Amygdala (tissue), 56 donors: ENCODE measurements at places on chromosomes 11 and 22.

GRCh38 chr22:37904572-37905533, 1.2 kb upstream of the MICALL1 start:
- peak; percentile 31 for DNase-seq

GRCh38 chr11:130115218-130115617, 44.4 kb upstream of the ST14 start:
- DNase-seq = no peak

DNA sequence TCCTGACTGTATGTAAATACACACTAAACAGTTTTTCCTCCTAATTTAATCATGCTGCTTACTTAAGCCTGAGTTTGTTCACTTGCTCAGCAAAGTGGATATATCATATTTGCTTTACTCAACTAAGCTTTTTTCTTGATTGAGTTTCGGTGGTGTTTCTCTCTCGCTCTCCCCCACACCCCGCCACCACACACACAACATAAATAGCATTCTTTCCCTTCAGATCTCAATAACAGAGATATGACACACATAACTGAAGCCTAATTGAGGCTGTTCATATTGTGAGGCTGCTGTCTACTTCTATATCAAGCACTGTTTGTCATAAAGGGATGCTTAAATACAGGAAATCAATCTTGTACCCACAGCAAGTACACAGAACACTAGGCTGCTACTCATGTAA, 364.9 kb downstream of the FAT3 start:
- DNase-seq = no peak

DNA sequence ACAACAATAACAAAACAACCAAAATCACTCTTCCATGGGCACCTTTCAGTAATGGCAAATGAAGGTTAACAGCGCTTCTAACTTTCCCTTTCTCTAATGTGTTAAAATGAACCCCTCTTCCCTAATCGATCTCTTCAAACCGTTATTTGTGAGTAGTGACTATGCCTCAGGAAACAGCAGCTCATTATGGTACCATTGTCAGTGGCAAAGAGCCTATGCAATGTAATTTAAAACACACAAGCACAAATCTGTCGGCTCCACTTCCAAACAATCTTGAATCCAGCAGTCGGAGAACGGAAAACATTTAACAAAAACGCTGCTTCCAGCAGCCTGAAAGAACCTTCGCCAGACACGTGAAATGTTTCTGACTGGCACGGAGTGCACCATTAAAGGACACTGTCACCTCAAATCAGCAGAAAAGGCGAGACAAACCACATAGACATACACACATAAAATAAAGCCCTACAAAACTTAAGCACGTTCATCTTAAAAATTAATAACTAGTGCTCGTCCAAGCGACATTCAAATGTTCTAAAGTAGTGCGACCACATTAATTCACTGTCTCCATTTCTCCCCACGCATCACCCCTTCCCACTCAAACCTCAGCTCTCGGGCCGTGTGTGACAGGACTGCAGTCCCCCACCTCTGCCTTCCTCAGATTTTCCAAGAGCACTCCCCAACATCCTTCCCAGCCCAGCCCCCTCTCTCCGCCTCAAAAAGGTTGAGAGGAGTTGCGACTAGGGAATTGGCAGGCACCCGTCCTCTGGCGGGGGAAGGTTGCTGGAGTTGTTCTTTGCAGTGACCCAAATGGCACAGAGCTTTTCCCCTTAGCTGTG, 748 bp downstream of the RAB30 start:
- peak; percentile 33 for DNase-seq

GRCh38 chr11:19705936-19706335, 6.7 kb upstream of the NAV2 start:
- DNase-seq = no peak

GRCh38 chr11:44698252-44698912, 28.4 kb upstream of the TSPAN18 start:
- no peak for DNase-seq

- DNase-seq = no peak
Observed at GRCh38 chr11:36498721-36499120, 11.4 kb downstream of the TRAF6 start.

- DNase-seq = no peak
Observed at GRCh38 chr11:108872781-108873291, 208.0 kb downstream of the DDX10 start.

DNA sequence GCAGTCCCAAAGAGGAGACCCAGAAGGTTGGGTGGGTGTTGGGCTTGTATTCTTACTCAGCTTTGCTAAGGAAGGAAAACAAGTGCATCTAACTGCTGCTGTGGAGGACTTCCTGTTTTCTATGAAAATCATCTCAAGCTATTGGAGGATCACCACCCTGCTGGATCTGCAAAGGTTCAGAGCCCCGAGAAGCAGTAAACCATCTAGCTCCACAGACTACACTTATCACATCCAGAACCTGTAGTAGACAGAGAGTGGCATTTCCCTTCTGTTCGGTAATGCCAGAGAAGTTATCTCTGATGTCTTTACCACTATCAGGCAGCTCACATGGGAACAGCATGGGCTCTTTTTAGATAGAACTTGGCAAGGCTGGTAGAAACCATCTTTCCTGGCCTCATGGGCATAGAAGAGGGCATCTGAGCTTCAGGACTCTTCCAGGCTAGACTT, 21.7 kb downstream of the KCNJ1 start:
- no peak for DNase-seq

- DNase-seq = no peak
Observed at GRCh38 chr11:96342014-96342960, 708 bp downstream of the MAML2 start.

DNA sequence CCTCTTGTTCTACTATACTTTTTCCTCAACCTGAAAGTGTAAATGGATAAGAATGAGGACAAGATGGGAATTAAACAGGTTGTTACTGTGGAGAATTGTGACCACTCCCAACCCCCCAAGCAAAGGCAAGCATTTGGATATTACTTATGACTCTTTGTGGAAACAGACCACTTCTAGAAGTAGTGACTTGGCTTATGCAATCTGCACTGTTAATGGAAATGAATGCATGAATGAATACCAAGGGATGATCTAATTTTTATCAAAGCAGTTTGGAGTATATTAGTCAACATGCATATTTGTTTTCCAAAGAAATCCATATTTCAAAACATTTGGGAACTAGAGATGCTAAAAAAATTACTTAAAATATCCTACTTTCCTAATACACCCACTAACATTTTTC, 35.3 kb downstream of the AMOTL1 start:
- DNase-seq = no peak

DNA sequence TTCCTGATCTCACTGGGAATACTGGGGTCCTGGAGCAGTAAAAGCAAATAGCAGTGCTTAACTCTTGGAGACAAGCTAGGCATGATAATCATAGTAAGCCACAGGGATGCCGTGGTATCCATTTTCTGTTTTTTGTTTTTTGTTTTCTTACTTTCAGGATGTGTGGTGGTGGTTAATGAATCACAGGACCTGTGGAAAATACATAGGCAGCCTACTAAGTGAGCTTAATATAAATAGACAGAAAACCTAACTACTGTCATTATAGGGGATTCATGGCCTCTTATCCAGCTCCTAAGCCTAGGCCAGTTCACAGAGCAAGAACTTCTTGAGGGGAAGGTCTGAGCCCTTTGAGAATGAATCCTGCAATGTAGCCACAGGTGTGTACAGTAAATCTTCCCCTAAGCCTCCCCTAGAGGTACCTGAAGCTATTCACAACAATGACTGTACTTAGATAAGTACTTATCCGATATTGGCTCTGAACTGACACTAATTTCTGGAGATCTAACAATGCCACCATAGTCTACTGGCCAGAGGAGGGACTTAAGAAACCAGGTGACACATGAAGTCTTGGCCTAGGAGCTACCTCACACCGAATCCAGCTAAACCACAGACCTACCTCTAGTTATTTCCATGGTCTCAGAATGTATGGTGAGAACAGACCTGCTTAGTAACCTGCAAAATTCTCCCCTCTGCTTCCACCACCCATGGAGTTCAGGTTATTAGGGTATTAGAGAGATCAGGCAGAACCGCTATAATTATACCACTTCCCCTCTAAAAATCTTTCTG, 83.6 kb downstream of the ENTHD1 start:
- no peak for DNase-seq

- DNase-seq = no peak
Observed at GRCh38 chr11:70756341-70756740, 358.0 kb downstream of the CTTN start.

- no peak for DNase-seq
Observed at GRCh38 chr22:50115693-50116092, 25.9 kb downstream of the MOV10L1 start.

- DNase-seq = no peak
Observed at GRCh38 chr22:44954149-44954548, 55.7 kb downstream of the PHF21B start.

- DNase-seq = no peak
Observed at GRCh38 chr11:128587415-128587814, at the start of gene ETS1. ETS1 (minus strand) TSS chr11:128587558; CDS start chr11:128573130, 14,428 bp downstream.

GRCh38 chr11:88359541-88359940, 22.0 kb upstream of the CTSC start:
- DNase-seq = no peak

DNA sequence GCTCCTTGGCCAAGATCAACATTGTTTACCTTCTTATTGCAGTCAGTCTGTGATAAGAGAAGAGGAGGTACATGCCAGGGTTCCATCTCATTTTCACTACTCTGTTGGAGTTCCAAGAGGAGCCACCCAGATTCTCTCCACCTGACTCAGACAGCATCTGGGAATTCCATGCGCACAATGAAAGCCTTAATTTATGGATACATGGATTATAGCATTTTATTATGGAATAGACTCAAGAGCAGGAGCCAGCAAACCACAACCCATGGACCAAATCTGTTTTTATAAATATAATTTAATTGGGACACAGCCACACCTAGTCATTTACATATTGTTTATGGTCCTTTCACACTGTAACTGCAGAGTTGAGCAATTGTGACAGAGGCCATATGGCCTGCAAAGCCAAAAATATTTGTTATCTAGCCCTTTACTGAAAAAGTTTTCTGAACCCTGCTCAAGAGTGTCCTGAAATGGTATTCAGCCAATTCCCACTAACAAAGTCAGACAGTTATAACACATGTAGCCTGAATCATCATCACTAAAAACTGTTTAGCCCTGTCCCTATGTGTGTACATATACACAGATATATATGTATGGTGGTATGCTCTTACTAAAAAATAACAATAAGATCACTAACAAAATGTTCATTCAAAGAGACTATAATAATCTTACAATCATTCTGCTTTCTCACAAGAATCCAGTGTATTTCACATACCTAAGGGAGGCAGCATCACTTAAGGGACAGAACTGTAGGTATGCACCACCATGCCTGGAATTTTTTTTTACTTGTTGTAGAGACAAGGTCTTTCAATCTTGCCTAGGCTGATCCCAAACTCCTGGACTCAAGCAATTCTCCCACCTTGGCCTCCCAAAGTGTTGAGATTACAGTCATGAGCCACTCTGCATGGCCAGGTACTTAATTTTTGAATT, 104.5 kb upstream of the TEAD1 start:
- DNase-seq = no peak

DNA sequence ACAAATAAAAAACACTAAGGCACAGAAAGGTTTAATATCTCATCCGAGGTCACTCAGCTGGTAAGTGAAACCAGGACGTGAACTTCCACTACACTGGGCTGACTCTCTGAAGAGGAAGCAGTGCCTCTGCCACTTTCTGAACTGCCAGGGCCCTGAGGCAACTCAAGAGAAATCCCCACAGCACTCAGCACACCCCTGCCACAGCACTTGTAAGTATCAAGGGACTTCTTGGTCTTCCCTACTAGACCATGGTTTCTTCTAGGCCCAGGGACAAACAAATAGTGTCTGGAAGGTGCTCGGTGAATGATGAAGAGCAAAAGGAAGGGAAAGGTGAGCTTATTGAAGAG, 49.7 kb downstream of the RPL27A start:
- no peak for DNase-seq

- DNase-seq = no peak
Observed at GRCh38 chr22:28594076-28594796, 85.4 kb downstream of the TTC28 start.
